ENCODE measurements at places on chromosomes 7 and 10.

DNA sequence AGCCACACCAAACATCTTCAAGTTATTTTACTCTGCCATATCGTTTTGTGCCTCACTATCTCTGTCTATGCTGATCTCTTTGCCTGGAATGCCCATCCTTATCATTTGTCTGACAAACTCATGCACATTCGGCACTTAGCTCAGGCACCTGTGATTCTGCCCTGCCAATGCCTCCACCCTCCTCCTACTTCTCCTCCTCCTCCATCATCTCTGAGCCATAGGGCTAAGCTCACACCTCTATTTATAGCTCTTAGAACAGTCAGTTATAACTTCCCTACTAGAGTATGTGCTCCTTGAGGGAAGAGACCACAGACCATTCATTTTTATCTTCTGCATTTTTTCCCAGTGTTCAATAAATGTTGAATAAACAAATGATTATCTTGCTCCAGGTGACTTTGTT lies 51.2 kb upstream of the CDK13 start:
- no peak for DNase-seq

GRCh38 chr7:70489813-70490212 lies 642.1 kb upstream of the GALNT17 start:
- DNase-seq = no peak

GRCh38 chr7:54796150-54796549 lies 37.1 kb upstream of the SEC61G start:
- DNase-seq = no peak

DNA sequence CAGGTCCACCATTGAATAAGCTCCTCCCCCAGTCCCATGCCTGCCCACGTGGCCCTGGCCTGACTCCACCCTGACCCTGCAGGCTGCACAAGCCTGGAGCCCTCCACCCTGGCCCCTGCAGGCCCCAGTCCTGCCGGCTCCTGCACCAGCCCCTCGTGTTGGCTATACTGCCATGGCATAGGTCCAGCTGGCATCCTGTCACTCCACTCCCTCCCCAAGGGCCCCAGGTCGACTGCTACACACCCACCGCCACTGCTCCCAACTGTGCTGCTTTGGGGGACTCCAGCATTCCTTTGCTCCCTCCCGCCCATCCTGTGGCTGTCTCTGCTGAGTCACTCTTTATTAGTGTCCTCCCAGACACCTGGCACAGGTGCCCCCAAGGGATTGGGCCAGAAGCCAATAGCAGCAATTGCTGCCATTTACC lies 32.4 kb upstream of the HSPA12A start:
- no peak for DNase-seq

- DNase-seq = no peak
These were observed 50.0 kb downstream of the NPY start for GRCh38 chr7:24334012-24334411.

- no peak for DNase-seq
These were observed 131.2 kb downstream of the GFRA1 start for GRCh38 chr10:116141855-116142254.

DNA sequence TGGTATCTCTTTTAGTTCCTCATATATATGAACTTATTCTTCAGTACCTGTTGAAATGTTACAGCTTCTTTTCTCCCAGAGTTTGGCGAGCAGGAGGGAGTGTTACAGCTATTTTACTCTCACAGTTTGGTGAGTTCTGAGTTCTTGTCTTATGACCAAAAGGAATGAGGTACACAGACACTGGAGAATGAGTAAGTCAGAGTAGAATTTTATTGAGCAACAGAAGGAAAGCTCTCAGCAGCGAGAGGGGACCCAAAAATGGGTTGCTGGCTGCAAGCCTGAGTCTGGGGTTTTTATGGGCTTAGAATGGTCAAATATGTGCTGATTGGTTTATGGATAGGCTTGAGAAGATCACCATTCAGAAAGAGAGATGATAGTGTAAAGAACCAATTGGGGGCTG lies 175.2 kb downstream of the CDK14 start:
- DNase-seq = no peak

GRCh38 chr7:90081621-90082020 lies 72.6 kb upstream of the STEAP1 start:
- DNase-seq = no peak

- no peak for DNase-seq
These were observed 8.6 kb downstream of the SHH start for GRCh38 chr7:155803418-155804376.

DNA sequence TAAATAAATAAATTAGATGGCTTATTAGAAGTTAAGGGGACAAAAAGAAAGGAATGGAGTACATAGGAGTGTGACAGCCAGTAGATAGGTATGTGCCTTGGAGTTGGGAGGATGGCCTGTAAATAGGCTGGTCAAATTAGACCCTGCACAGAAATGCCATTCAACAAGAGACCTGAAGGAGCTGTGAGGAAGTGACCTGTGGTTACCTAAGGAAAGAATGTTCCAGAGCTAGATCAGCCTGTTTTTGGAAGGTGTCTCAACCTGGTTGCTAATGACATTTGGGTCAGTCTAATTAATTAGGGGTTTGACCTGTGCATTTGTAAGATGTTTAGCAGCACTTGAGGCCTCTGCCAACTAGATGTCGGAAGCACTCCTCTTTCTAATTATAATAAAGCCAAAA lies 315.3 kb upstream of the PLXDC2 start:
- DNase-seq = no peak

DNA sequence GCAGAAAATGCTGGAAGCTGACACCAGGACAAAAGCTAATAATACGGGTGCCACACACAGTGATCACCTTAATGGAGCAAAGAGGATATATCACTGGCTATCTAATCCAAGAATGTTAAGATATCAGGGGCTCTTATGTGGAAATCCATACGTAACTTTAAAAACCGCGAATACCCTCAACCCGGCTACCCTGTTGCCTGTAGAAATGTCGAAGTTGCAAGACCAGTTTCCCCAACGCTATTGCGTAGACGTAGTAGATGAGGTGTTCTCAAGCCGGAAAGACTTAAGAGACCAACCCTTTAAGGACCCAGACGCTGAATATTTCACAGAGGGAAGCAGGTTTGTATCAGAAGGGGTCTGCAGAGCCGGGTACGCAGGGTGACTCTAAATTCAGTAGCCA lies 7.9 kb upstream of the CYREN start:
- no peak for DNase-seq

GRCh38 chr10:74677951-74678350 lies 148.4 kb upstream of the KAT6B start:
- DNase-seq = no peak
